ENCODE measurements at places on chromosomes 3 and 15.

GRCh38 chr3:193815246-193816027 is 222.4 kb downstream of the OPA1 start:
- no peak for DNase-seq

- peak; percentile 83 for DNase-seq
These were observed 272.2 kb upstream of the CHRNA7 start for GRCh38 chr15:31758126-31758525.

- DNase-seq, result no peak
These were observed 6.2 kb upstream of the SSUH2 start for GRCh38 chr3:8650583-8651416.

DNA sequence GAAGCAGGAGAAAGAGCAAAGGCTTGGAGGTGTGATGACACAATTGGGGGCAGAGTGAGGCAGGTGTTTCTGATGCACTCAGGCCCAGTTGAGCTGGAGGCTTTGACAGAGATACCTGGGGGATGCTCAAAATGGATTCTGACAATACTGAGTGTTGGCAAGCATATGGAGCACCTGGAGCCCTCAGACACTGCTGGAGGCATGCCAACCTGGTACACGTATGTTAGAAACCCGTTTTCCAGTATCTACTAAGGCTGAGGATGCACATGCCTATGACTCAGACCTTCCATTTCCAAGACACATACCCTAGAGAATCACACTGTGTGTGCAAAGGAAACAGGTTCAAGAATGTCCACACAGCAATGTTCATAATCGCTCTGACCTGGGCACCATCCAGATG is 58.7 kb downstream of the WNT7A start:
- no peak for DNase-seq

- no peak for DNase-seq
These were observed 46.3 kb upstream of the FLNB start for GRCh38 chr3:57961828-57962447.

GRCh38 chr3:128878556-128879124 is 780 bp upstream of the ACAD9 start:
- no peak for DNase-seq

Data from NCI-H774 (cell line).